Myocyte (in vitro differentiated cells): ENCODE measurements at places on chromosomes 13 and 19. TPM values are rescaled to one million over a fixed set of nuclear protein-coding genes. Genes with fewer than 3 reads are reported as not detected.

DNA sequence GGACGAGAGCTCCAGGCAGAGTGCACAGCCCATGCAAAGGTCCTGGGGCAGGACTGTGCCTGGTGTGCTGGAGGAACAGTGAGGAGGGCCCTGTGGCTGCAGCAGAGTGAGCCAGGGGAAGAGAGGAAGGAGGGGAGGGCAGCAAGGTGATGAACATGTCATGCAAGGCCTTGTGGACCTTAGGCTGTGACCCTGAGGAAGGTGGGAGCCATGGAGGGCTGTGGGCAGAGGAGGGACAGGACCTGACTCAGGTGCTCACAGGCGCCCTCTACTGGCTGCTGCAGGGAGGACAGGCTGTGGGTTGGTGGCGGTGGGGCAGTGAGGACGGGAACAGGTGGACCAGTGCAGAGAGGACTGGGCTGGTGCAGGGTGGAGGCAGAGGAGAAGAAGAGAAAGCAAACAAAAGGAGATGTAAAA is 170.3 kb downstream of the PTPRS start:
- DNase-seq, result no peak

DNA sequence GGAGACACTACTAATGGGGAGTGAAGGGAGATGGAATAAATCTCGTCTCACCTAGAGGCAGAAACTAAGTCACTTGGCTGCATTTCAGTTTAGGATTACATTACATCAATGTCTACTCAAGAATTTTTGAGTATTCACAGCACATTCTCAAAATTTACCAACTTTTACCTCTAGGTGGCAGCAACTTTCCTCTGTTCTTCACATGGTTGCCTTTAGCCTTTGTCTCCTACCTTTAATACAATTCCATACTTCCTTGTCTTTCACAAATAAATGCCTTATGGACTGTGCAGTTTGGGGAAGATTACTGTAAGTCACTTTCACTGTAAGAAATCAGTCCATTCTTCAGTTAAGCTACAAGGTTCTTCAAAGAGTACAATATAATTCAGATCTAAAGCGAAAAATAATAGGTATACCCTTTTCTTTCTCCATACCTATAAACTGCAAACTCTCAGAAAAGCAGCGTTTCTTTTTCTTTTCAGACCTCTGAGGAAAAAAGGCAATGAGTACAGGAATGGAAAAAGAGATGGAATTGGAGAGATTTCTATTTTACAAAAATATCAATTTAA is 379.4 kb downstream of the KLF12 start:
- peak; percentile 80 for DNase-seq

DNA sequence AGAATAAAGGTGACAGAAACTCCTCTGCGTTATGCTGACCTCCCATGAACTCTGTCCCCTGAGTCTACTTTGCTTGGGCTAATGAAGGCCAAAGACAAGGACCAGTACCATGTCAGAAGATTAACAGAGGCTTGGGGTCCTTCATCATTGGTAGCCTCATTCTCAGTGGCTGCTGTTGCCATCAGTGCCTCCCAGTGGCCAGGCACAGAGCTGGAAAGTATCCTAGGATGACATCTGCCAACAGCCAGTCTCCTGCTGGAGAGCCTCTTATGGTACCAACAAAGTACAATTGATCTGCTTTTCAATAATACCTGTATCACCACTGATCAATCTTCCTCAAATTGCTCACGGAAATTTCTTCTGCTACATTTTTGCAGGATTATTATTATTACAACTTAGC is 281.6 kb downstream of the DNAJC15 start:
- no peak for DNase-seq

GRCh38 chr19:5916181-5916708 is 2.2 kb downstream of the CAPS start:
- DNase-seq, result no peak

DNA sequence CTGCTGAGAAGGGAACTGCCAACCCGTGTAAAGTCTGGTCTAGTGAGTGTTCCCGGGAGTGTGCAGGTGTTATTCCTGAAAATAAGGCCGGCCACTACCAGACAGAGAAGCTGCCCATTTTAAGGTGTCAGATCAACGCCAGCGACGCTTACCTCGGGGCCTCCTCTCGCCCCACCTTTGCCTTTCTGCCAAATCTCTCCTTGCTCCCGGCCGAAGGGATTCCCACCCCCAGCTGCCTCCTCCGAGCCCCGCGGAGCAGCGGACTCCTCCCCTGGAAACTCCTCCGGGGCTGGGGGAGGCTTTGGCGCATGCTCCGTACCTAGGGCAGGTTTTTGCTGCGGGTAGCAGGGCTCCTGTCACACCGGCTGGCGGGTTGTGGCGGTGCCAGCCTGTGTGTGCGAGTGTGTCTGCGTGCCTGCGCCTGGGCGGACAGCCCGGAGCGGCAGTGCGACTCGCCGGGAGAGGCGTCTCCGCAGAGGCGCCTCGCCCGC is at the start of gene HS6ST3:
Gene HS6ST3, plus strand, starts transcription at position 359 of the 491 bp plus-strand sequence.
- DNase-seq, result peak; percentile 11

DNA sequence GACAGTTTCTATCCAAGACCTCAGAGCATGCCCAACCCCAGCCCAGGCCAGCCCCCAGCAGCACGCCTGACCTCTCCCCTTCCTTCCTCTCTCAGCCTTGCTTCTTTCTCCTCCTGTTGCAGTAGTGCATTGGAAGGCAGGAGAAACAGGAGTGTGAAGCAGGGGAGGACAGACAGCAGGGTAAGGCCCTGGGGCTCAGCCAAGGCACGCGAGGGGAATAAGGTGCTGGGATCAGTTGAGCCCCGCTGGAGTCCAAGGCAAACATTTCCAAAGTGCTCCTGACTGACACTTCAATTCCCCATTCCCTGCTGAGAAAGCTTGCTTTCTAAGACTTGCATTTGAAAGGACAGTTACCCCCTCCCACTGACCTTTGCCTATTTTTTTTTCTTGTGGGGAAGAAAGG is 73.1 kb upstream of the OLFM4 start:
- DNase-seq, result no peak

DNA sequence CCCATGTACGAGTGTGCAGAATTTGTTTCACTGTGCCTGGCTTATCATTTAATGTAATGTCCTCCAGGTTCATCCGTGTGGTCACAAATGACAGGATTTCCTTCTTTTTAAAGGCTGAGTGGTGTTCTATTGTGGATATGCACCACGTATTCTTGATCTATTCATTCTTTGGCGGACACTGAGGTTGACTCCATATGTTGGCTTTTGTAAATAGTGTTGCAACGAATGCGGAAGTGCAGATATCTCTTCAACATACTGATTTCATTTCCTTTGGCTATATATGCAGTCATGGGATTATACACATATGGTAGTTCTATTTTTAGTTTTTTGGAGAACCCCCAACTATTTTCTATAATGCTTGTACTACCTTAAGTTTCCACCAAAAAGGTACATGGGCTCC is 13.0 kb downstream of the OR7A5 start:
- no peak for DNase-seq

Gene ZNF560
- total RNA-seq, result not detected in 2 replicates

Gene CYP4F8
- not detected in 2 replicates for total RNA-seq

Gene FGF21
- not detected in 2 replicates for total RNA-seq

Gene OR7A5
- 0.21 and 0.67 TPM in 2 replicates for total RNA-seq
